ENCODE measurements at places on chromosomes 3 and 15. TPM values are rescaled to one million over a fixed set of nuclear protein-coding genes. Genes with fewer than 3 reads are reported as not detected.

GRCh38 chr15:39785139-39785538 is 2.5 kb upstream of the FSIP1 start:
- H3K4me1 ChIP-seq: peaks cover 55% of the 10 kb centered on the region
- H3K27me3 ChIP-seq: no peaks in the 10 kb centered on the region
- H3K4me3 ChIP-seq: peak overlapping the region; percentile 57
- no peak overlapping the region for H3K27ac ChIP-seq
- H3K36me3 ChIP-seq: peaks cover 3% of the 10 kb centered on the region
- DNase-seq: no peak

Gene ACVR2B
- 10.4 TPM for total RNA-seq

Gene FAN1
- total RNA-seq: 27.7 TPM

GRCh38 chr3:113249111-113249510 is 37.8 kb downstream of the BOC start:
- DNase-seq: no peak
- peaks cover 4% of the 10 kb centered on the region for H3K27me3 ChIP-seq
- H3K4me1 ChIP-seq: peaks cover 18% of the 10 kb centered on the region
- no peak overlapping the region for H3K4me3 ChIP-seq

DNA sequence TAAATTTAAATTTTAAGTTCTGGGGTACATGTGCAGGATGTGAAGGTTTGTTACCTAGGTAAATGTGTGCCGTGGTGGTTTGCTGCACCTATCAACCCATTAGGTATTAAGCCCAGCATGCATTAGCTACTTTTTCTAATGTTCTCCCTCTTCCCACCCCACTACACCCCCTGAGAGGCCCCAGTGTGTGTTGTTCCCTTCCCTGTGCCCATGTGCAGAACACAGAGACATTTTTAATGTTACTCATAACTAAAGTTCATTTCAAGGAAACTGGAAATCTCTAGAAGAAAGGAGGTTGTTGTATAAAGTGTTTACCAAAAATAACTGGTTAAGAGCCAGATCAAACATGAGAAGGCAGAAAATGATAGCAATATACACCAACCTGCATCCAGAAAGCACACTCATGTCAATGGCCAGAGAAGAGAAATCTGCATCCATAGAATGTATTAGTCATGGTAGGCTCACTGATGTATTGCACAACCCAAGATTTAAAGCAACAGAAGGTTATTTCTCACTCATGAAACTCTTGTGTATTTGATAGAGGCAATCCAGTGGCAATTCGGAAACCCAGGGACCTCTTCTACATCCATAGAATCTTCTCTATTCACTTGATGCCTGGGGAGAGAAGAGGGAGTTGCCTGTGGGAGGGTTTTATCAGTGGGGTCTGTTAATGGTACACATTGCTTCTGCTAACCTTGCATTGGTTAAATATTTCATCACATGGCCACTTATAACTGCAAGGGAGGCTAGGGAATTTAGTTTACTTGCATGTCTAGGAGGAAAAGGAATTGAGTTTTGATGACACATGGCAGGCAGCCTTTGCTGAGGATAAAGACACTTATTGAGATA is 321.9 kb upstream of the RASGRP1 start:
- H3K4me3 ChIP-seq: no peak overlapping the region
- H3K27me3 ChIP-seq: peaks cover 3% of the 10 kb centered on the region
- H3K27ac ChIP-seq: no peak overlapping the region
- no peaks in the 10 kb centered on the region for H3K36me3 ChIP-seq

GRCh38 chr3:36372534-36372935 is 7.8 kb upstream of the STAC start:
- DNase-seq: no peak
- H3K27ac ChIP-seq: no peak overlapping the region
- no peaks in the 10 kb centered on the region for H3K36me3 ChIP-seq

Gene LINGO1
- total RNA-seq: not detected

Gene NR1I2
- not detected for total RNA-seq

DNA sequence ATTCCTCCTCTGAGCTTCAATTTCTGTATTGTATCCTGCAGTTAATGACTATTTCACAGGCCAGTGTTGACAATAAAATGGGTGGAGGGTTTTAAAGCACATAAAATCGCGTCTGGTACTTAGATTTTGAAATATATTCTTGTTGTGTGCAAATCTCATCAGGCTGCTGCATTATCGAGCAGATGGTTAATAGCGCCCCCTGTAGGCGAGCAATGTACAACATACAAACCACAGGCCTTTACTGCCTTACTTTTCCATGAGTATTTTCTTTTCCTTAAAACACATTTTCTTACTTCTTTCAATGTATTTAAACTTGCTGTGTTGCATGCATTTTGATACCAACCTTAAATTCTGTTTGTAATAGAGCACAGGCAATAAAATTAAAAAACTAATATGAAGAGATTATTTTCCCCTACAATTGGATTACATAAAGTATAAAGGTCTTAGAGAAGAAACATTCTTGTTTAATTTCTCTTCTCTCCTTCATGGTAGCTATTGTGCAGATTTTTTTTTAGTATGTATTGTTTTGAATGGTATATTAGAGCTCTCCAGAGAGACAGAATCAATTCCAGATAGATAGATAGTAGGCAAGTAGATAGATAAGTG is 608.4 kb downstream of the CADM2 start:
- no peaks in the 10 kb centered on the region for H3K27me3 ChIP-seq
- peak; percentile 1 for DNase-seq
- no peak overlapping the region for H3K27ac ChIP-seq
- H3K4me3 ChIP-seq: no peak overlapping the region

- DNase-seq: no peak
- no peak overlapping the region for H3K4me3 ChIP-seq
- peaks cover 1% of the 10 kb centered on the region for H3K27me3 ChIP-seq
- no peak overlapping the region for H3K27ac ChIP-seq
Observed at GRCh38 chr3:168933614-168934013, 729.9 kb downstream of the MECOM start.

Gene CCR3
- not detected for total RNA-seq

Gene CEP152
- 28.0 TPM for total RNA-seq

DNA sequence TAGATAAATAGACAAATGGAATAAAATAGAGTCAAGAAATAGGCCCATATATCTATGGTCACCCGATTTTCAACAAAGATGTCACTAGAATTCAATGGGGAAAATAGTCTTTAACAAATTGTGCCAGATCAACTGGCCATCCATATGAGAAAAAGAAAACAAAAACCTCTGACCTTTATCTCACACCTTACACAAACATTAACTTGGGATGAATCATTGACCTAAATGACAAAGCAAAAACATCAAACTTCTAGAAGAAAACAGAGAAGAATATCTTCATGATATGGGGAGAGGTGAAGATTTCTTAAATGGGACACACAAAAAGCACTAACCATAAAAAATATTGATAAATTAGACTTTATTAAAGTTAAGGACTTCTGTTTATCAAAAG is 31.9 kb downstream of the ITGA11 start:
- no peak overlapping the region for H3K27ac ChIP-seq
- H3K27me3 ChIP-seq: peaks cover 5% of the 10 kb centered on the region
- DNase-seq: no peak

- H3K27me3 ChIP-seq: no peaks in the 10 kb centered on the region
- no peak for DNase-seq
- H3K27ac ChIP-seq: no peak overlapping the region
- no peaks in the 10 kb centered on the region for H3K4me1 ChIP-seq
Observed at GRCh38 chr3:191500892-191501291, 39.9 kb downstream of the PYDC2 start.

DNA sequence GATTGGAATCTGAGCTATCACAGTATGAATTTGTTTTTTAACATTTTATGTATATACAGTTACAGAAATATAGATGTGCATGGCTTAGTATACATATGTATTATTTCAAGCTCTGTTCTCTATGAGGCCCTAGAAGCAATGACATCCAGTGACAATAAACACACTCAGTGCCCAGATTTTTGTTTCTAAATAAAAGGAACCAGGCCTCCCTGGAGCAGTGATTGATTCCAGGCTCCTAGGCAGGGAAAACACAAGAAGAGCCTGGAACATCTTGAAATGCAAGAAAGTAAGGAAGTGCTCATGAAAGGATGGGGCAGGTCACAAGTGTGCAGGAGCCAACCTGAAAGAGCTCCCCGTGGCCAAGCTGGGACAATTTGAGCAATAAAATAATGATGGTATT is 18.5 kb upstream of the CGNL1 start:
- H3K4me1 ChIP-seq: no peaks in the 10 kb centered on the region
- peaks cover 3% of the 10 kb centered on the region for H3K27me3 ChIP-seq
- DNase-seq: no peak
- H3K36me3 ChIP-seq: no peaks in the 10 kb centered on the region

DNA sequence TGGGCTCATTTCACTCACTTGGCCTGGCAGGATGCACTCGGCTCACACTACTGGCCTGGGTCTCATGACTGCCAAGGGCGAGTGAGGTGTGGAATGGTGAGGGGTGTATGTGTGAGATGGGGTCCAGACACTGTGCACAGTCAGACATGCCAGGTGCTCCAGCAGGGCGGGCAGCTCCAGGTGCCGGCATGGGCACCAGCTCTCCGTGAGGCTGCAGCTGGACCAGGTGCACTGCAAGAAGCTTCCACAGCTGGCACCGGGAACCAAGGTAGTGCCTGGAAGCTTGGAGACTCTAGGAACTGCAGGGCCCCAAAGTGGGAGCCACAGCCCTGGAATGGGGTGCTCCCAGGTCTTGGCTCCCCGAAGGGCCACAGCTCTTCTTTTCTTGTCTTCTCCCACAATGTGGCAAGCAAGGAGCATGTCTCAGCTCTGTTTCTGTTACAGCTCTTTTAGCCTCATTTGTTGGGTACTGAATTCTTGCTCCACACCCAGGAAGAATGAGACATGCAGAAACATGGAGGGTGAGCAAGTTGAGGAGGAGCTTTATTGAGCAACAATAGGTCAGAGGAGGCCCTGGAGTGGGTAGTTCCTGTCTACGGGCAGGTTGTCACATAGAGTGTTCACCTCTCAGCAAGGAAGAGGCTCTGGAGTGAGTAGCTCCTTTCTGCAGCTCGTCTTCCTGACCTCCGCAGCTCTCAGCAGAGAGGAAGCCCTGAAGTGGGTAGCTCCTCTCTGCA is 762.8 kb downstream of the CADM2 start:
- no peaks in the 10 kb centered on the region for H3K4me1 ChIP-seq
- DNase-seq: no peak
- H3K4me3 ChIP-seq: no peak overlapping the region
- no peaks in the 10 kb centered on the region for H3K36me3 ChIP-seq
- H3K27me3 ChIP-seq: no peaks in the 10 kb centered on the region

DNA sequence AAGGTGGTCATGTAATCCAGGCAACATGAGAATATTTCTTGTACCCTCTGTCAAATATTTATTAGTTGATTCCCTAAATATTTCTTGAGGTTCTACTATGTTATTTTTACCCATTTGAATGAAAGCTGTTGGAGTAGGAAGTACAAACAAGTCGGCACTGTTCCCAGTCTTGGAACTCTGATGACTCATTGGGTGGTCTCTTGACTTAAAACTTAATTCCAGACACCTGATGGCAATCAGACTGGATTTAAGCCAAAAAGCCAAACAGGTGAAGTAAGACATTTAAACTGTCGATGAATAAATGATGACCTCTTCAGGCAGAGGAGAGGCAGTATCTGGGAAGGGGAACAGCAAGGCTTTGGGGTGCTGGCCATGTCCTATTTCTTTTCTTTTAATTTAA is 22.8 kb downstream of the C2CD4A start:
- no peak overlapping the region for H3K27ac ChIP-seq
- H3K36me3 ChIP-seq: no peaks in the 10 kb centered on the region
- no peaks in the 10 kb centered on the region for H3K4me1 ChIP-seq
- H3K4me3 ChIP-seq: no peak overlapping the region

Gene PRKCD
- 24.8 TPM for total RNA-seq

DNA sequence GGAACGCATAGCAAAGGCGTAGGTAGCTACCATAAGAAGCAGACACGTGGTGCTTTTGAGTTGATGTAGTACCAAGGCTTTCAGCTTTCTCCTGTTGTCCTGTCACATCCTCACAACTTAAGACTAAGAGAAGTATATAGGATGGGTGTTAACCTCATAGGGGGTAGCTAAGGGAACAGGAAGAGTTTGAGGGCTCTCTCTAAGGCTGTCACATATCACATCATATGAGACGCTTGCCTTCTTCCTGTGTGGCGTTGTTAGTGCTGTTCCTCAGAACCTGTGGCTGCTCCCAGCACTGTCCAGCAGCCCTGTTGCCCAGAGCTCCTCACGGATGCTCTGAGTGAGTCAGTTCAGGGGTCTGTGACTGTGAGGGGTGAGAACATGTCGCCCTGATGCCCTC is 14.7 kb downstream of the DHX30 start:
- peaks cover 7% of the 10 kb centered on the region for H3K4me1 ChIP-seq
- H3K4me3 ChIP-seq: no peak overlapping the region
- peaks cover 25% of the 10 kb centered on the region for H3K36me3 ChIP-seq
- H3K27me3 ChIP-seq: no peaks in the 10 kb centered on the region
- H3K27ac ChIP-seq: no peak overlapping the region

Gene SLC24A5
- total RNA-seq: not detected

- H3K36me3 ChIP-seq: peaks cover 13% of the 10 kb centered on the region
- H3K27ac ChIP-seq: no peak overlapping the region
- H3K4me1 ChIP-seq: peaks cover 30% of the 10 kb centered on the region
- no peak for DNase-seq
- peaks cover 2% of the 10 kb centered on the region for H3K27me3 ChIP-seq
Observed at GRCh38 chr3:121979246-121979645, 42.8 kb downstream of the ILDR1 start.
